Left lung (tissue), 14 donors: ENCODE measurements at places on chromosomes 5 and 9. TPM values are rescaled to one million over a fixed set of nuclear protein-coding genes. Genes with fewer than 3 reads are reported as not detected.

The MZB1 gene
- total RNA-seq: 10.6 TPM

- no peak for DNase-seq
Measured at GRCh38 chr9:38000735-38001134, 68.3 kb downstream of the SHB start.

DNA sequence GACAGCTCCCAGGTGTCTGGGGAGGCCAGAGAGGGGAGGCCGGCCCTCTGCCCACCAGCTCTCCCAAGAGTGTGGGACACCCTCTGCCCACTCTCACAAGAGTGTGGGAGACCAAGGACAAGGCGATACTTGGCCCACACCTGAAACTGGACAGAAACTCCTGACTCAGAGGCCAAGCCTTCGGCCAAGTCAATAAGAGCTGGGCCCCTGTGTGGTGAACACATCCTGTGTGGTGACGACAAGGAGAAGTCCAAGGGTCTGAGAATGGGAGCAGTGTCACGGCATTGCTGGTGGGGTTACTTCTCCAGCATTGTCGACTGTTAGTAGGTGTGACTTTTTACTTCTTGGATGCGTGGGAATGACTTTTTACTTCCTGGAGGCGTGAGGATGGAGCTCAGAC lies 14.6 kb upstream of the F2RL1 start:
- DNase-seq: no peak

GRCh38 chr9:37382161-37382981 lies 40.1 kb upstream of the GRHPR start:
- no peak for DNase-seq

The RLN2 gene
- total RNA-seq: 2.3 TPM

DNA sequence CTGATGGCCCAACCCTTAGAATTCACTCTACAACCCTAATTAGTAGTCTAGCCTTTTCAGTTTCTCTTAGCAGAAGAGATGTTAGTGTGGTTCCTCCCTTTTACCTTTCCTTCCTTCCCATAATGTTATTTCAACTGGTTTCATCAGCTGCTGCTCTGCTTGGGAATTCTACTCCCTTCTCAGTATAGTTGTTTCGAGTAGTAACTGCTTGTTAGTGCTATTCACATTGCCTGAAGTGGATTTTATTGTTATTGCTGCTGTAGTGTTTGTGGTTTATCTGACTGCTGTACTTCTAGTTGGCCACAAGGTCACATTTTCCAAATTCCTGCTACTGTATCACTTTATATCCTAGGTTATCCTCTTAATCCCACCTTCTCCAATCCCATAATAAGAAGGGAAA lies 29.7 kb downstream of the SMIM15 start:
- no peak for DNase-seq

GRCh38 chr5:131194725-131195124 lies 24.0 kb downstream of the LYRM7 start:
- DNase-seq: no peak

The ARID3C gene
- not detected for total RNA-seq

- no peak for DNase-seq
Measured at GRCh38 chr9:32706004-32706724, 70.7 kb upstream of the TAF1L start.

The RELL2 gene
- 2.6 TPM for total RNA-seq

GRCh38 chr9:12847561-12847960 lies 72.7 kb downstream of the LURAP1L start:
- no peak for DNase-seq

- DNase-seq: no peak
Measured at GRCh38 chr5:176391999-176392398, 3.4 kb downstream of the HIGD2A start.

- no peak for DNase-seq
Measured at GRCh38 chr5:88719434-88719833, 163.6 kb downstream of the MEF2C start.

GRCh38 chr5:56325039-56325438 lies 91.9 kb upstream of the ANKRD55 start:
- DNase-seq: no peak

- DNase-seq: no peak
Measured at GRCh38 chr5:169746147-169746694, 109.1 kb downstream of the DOCK2 start.

The ENC1 gene
- 34.6 TPM for total RNA-seq

The BNC2 gene
- total RNA-seq: 16.4 TPM

DNA sequence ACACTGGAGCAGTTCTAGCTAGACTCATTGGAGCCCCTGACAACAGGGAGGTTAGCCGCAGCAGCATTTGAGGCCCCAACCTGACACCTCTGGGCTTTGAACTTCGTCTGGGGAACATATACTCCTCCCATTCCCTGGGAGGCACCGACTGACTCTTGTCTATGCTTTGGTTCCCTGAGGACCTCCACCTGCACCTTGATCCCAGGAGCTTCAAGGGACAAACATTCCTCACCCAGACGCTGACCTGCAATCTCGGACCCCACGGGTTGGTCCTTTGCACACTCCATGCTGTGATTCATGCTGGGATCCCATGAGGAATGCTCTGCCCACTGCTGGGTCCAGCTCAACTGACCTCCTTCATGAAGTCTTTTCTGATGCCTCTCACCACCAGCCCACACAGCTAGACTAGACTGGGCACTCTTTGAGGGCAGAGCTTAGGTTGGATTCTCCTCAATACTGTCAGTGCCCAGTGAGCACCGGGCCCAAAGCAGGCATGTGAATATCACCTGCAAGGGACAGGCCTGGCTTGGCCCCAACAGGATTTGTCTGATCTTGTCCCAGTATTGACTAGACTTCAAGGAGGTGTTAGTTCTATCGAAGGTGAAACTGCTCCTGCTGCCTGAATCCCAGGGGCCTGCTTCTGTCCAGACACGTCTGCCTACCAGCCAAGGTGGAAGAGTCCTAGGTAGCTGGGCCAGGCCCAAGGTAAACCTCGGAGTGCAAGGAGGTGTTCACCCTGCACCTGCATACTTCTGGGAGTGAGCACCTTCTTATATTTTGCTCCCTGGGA lies 51.8 kb upstream of the ZBTB43 start:
- no peak for DNase-seq

The NR5A1 gene
- total RNA-seq: 0.26 TPM
